ENCODE measurements at places on chromosomes 7 and 10.

- no peak for DNase-seq
Measured at GRCh38 chr10:3955493-3955892, 170.5 kb upstream of the KLF6 start.

DNA sequence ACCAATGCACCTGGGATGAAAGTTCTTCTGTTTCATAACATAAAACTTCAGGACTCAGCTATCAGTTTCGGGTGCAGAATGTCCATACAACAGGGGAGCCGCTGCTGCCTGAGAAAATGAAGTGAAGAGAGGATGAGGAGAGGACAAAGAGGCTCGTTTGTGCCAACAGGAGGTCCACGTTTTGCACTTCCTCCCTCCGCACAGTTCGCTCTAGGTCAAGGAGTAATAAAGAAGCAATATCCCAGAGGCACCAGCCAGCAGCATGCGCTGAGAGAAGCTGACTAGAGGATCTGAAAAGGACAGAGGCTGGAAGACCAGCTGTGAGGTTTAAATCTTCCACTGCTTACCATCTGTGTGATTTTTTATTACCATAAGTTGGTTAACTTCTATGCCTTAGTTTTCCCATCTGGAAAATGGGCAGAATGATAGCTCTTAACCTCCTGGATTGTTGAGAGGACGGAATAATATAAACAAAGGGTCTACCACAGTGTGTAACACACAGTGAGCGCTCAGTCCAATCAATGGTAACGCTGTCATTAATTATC, 709 bp downstream of the GPAM start:
- DNase-seq: no peak

GRCh38 chr10:113232928-113233511, 283.0 kb downstream of the TCF7L2 start:
- DNase-seq: no peak

GRCh38 chr10:127149501-127150081, 46.8 kb downstream of the INSYN2A start:
- no peak for DNase-seq

DNA sequence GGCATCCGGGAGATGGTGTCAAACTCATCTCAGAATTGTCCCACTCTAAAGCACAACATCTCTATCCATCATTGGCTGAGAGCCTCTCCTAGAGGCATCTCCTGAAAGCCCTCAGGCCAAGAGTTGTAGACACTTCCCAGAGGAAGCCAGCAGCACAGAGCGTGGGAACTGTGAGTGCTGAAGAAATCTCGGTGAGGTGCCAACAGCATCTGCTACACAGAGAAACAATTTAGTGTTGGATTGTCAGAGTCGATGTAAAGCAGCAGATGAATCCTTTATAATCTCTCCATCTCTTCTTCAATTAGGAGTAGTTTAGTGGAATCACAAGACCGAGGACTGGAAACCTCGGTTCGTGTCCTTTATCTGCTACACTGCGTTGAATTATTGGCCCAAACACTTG, 172.2 kb downstream of the C7orf25 start:
- DNase-seq: no peak

- DNase-seq: no peak
Measured at GRCh38 chr7:106952658-106953231, 87.7 kb downstream of the PIK3CG start.
